ENCODE measurements at places on chromosomes 2 and 18.

- no peak for DNase-seq
These were observed 279.6 kb upstream of the CYP26B1 start for GRCh38 chr2:72427022-72427861.

- DNase-seq, result no peak
These were observed 158.2 kb downstream of the SRBD1 start for GRCh38 chr2:45452866-45453265.

GRCh38 chr2:105180491-105180972 lies 61.0 kb upstream of the GPR45 start:
- DNase-seq, result peak; percentile 46

DNA sequence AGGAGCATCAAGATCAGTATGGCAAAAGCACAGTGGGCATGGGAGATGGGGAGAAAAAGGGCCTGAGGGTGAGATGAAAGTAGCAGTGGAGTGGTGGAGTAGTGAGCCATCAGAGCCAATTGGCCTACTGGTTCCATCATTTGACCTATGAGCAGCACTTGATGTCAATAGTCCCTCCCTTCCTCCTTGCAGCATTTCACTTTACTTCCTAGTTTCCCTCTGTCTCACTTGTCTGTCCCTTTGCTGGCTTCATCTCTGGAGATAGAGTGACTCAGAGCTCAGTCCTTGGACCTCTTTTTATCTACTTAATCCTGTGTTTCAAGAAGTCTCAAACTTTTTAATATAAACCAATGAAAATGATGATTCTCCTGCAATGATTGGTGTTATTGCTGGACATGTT lies 32.1 kb downstream of the FBXO48 start:
- no peak for DNase-seq

DNA sequence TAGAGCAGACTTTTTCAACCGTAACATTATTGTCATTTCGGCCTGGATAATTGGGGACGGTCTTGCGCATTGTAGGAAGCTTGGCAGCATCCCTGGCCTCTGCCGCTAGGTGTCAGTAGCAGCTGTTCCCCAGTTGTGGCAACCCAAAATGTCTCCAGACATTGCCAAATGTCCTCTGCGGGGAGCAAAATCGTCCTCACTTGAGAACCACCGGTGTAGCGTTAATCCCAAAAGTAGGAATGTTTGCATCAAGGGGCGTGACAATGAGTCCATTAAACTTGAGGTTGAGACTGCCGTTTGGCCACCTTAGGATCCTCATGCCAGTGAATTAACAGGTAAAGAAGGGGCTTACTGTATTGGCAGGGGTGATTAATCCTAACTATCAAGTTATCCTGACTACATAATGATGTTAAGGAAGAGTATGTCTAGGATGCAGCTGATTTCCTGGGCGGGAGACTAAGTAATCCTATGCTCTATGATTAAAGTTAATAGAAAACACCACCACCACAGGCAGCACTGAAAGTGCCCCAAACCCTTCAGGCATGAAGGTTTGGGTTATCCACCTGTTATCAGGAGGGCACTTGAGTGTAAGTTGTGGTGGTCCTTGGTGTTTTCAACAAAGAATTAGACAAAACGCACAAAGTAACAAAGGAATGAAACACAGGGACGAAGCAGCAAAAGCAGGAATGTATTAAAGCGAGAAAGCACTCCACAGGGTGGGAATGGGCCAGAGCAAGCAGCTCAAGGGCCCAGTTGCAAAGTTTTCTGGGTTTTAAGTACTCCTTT lies 4.9 kb upstream of the ZC3H8 start:
- DNase-seq, result peak; percentile 88

DNA sequence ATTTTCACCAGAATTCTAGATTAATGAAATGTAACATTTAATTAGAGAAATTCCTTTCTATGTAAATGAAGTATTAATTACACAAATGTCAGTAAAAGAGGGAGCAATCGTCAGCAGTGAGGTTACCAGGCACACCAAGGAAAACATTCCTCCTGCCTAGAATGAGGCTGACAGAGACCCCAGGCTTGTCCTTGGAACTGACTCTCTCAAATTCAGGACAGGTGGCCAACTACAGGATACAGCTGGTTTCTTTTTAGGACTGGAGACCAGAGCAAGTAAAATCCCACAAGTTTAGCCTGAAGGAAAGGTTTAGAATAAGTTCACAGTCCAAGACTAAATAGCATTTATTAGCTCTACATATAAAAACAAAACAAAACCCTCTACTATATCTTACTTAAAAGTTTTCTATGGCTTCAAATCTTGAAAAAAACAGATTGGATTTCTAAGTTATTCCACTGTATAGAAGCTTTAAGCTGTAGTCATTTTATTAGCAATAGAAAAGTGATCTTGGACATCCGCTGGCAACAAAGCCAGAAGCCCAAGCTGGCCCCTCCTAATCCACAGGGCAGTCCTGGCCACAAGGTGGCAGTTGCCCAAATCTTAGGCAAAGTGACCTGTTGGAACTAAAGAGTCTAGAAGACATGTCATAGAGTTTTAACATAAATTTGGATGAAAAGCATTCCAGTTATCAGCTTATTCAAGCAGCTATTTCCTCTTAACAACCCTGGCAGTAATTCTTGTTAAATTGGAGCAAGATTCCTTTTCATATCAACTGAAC lies 81.0 kb downstream of the SP3 start:
- DNase-seq, result peak; percentile 32

DNA sequence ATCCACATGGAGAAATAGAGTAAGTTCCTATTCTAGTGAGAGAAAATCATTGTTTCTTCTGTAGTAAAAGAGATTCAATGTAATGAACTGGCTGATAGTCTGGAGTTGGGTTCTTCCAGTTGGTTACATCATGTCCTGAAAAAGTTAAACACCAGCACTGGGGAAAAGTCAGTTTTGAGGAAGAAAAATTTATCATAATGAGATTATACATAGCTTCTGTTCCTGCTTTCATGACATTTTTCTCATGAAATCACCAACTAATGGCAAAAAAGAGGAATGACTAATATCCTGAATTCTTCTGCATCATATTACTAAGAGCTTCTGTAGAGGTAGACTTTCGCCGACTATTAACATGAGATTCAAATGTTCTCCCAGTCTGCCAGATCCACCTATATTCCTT lies 69.2 kb upstream of the SLC9A2 start:
- DNase-seq, result no peak

DNA sequence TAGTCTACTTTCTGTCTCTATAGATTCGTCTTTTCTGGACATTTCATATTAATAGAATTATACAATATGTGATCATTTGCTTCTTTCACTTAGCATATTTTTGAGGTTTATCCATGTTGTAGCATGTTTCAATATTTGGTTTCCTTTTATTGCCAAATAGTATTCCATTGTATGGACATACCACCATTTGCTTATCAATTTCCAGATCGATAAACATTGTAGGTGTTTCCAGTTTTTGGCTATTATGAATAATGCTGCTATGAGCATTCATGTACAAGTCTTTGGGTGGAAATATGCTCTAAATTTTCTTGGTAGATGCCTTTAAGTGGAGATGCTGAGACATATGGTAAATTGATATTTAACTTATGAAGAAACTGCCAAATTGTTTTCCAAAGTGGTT lies 114.1 kb downstream of the RND3 start:
- DNase-seq, result no peak

- no peak for DNase-seq
These were observed 7.0 kb upstream of the ZNF407 start for GRCh38 chr18:74590671-74591070.

DNA sequence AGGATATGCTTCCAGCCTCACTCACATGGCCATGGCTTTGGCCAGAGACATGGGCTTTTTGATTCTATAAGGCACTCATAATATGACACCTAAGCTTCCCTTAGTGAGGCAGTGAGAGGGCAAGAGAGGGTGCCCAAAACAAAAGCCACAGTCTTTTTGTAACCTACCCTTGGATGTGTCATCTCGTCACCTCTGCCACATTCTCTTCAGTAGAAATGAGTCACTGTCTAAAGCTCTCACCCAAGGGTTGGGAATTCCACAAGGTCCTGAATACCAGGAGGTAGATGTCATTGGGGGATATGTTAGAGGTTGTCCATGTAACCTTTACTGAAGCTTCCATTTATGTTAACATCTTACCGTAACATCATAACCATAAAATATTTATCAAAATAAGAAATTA lies 108.4 kb downstream of the ALMS1 start:
- DNase-seq, result peak; percentile 8

DNA sequence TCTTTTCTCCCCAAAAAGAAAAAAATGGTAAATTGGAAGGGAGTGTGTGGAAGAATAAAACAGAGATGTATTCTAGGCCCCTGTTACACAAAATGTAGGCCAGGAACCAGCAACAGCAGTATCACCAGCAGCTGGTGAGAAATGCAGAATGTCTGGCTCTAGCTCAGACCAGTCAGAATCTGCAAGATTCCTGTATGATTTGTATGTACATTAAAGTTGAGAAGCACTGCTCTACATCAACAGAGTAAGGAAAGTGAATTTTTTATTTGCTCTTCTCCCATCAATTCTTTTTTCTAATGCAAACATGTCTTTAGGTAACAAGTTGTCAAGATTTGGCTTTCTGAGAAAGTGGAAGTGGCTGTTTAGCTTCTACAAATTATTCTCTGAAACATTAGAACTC lies 235.4 kb upstream of the FANCL start:
- no peak for DNase-seq

- no peak for DNase-seq
These were observed 36.6 kb downstream of the GORASP2 start for GRCh38 chr2:170965446-170966225.

DNA sequence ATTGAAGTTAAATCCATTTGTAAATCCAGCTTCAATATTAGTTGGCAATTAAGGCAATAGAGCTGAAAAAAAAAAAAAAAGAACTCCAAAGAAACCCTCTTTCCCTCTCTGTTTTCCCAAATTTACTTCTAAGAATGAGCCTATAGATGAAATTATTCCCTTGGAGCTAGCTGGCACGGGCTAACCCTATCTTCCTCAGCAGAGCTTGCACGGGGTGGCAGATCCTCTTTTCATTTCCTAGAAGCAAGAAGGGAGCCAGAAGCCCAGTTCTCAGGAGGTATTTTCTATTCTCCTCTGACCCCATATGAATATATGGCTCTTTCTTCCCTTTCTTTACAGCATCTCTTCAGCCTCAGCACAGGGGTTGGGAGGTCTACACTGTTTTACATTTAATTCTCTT lies 426.0 kb downstream of the TGIF1 start:
- no peak for DNase-seq

DNA sequence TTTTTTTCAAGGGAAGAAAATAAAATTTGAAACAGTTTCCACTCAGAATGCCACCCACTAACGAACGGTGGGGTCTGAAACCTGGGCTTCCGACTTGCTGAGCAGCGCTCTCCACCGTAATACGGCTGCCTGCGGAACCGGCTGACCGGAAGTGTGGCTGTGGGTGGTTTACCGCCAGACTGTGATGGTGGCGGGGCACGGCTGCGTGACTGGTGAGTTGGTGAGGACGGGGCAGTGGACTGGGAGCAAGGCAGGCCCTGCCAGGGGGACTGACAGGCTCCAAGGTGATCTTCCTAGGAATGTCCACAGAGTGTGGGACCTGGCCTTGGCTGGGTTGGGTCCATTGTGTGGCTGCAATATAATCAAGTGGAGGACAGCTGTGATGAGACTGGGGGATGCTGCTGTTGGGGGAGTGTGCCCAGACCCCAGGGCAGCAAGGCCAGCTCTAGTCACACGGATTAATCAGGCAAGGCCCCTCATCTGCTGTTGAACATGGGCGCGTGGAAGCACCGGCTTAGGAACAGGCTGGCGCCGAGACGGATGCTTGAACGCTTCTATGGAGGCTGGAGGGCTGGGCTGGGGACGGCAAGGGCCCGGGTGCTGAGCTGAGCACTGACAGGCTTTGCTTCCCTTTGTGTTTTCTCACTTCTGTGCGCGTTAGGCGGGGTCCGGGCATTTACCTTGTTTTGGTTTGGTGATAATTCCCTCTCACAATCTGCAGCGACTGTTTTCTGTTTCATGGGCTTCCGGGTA lies 357.7 kb upstream of the SPRED2 start:
- no peak for DNase-seq

- no peak for DNase-seq
These were observed 70.8 kb downstream of the KCNE4 start for GRCh38 chr2:223122781-223123180.

- no peak for DNase-seq
These were observed 81.0 kb upstream of the ACVR2A start for GRCh38 chr2:147763861-147764260.

DNA sequence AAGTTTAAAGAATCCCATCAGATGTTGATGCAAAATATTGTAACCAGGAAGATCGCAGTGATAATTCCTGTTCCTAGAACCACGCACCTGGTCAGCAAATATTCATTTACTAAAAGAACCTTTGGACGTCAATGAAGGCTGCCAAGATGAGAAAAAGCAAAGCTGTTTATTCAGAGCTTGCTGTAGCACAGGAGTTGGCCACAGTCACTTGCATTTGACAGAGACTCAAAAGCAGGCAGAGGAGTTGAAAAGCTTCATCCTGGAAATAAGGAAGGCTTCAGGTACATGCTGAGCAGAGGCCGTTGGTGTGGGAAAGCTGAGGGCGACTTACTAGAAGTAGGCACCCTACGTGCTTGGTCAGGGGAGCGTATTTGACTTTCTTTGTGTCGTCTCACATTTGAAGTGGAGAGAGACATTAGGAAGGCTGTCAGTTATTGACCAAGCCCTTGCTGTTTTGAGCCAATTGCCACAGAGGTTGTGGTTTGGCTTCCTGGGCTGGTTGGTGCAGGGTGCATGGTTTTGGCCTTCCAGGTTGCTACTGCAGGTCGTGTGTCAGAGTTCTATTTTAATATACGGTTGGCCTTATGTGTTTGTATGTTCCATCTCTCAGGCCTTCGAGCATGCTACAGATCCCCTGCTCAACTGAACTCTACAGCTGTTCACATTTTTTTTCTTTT lies 289.6 kb downstream of the METTL4 start:
- no peak for DNase-seq

GRCh38 chr18:48098007-48098406 lies 167.5 kb upstream of the SMAD2 start:
- no peak for DNase-seq

DNA sequence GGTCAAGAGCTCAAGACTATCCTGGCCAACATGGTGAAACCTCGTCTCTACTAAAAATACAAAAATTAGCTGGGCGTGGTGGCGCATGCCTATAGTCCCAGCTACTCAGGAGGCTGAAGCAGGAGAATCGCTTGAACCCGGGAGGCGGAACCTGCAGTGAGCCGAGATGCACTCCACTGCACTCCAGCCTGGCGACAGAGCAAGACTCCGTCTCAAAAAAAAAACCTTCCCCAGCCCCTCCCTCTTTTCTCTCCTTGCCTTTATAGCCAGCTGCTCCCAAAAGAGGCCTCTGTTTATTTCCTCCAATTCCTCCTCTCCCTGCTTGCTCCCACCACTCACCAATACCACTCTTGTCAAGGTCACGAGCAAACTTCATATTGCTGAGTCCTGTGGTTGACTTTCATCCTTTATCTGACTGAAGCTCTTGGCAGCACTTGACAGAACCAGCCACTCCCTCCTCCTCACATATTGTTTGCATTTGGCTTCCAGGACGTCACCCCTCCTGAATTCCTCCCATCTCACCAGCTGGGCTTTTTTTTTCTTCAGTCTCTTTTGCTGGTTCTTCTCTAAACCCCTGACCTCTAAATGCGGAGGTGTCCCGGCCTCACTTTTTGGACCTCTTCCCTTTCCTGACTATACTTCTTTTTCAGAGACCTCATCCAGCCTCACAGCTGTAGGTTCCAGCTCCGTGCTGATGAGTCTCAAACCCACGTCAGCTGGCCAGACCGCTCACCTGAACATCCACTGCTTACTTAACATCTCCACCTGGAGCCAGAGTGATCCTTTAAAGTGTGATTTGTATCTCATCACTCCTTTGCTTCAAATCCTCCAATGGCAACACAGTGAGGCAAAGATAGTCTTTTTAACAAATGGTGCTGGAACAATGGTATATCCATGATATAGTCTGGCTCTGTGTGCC lies 84.6 kb upstream of the CAB39 start:
- DNase-seq, result no peak
